Activated naive CD4-positive, alpha-beta T cell treated with anti-CD3 and anti-CD28 coated beads, Interleukin-2, amount 50 U/mL, for 72 hours (primary cell): ENCODE measurements at places on chromosomes 2 and 18.
A peak's percentile ranks its signal among the peaks of the same experiment; 100 is the strongest.

DNA sequence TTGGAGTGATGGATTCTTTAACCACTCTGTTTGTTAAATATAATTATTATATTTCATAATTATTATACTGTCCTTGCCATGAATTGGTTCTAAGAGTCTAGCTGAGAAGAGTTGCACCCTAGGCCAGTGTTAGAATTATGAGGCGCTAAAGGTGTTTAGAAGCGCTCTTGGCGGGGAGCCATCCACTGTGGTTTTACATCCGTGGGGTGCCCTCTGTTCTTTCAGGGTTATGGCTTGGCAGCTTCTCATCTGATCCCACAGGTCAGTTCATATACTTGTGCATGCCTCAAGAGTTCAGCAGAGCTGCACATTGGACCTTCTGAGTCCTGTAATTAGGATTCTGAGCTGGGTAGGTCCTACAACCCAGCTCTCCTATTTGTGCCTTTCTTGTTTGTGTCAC is 9.1 kb downstream of the ASAP2 start:
- no peak for DNase-seq

DNA sequence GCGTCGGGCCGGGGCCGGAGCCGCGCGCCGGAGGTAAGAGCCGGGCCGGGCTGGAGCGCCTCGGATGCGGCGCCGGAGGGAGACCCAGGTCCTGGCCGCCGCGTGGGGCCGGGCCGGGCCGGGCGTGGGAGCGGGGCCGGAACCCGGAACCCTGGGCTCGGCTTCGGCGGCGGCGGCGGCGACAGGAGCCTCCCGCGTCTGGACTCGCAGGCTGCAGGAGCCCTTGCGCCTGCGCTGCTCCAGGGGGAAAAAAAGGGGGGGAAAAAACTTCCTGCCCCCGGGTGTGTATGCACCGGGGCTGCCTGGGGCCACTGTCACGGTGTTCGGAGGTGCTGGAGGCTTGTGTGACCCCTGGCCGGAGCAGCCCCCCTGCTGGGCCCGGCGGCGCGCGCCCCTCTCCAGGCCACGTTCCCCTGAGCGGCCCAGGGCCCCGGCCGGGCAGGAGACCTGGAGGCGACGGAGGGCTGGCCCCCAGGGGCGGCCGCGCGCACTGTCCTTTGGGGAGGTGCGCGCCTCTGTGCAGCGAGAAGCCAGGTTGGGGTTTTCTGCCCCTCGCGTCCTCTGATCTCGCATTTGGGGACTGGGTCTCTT is 864 bp downstream of the KLHL29 start:
- DNase-seq, result peak; percentile 34

- no peak for DNase-seq
Observed at GRCh38 chr18:75654851-75655751, 227.6 kb upstream of the SMIM21 start.

- no peak for DNase-seq
Observed at GRCh38 chr2:104425850-104426595, 427.9 kb upstream of the POU3F3 start.

GRCh38 chr2:31270822-31271231 is 36.9 kb downstream of the EHD3 start:
- DNase-seq, result no peak

GRCh38 chr2:72916743-72917137 is 579 bp upstream of the EMX1 start:
- peak; percentile 47 for DNase-seq

GRCh38 chr18:32980896-32981295 is 208.1 kb upstream of the KLHL14 start:
- DNase-seq, result no peak

- DNase-seq, result no peak
Observed at GRCh38 chr2:230952226-230952956, 27.3 kb upstream of the GPR55 start.

DNA sequence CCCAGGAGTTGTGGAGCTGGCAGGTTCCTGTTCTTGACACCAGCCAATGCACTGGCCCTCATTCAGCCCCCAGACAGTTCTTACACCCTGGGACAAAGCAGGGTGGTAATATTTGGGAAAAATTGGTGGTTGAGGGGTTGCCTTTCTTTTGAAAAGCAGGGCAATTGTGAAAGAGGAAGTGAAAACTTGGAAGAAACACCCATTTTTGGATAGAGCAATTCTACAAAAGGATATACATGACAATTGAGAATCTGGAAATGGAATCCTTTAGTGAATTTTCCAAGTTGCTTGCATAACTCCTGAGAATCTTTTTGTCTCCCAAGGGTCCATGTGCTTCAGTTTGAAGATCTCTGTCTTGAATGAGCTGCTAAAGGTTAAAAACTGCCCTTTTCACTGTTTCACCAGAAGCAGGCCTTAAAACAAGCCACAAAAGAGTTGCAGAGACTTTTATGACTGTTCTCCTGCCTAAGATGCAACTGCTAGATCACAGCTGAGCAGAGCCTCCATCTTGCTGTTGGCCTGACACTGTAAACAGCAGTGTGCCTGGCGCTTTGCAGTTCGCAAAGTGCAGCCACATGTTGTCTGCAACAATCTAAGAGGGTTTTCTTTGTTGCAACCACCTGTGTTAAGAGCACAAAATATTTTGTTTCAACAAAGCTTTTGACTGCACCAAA is 11.8 kb downstream of the COL4A4 start:
- DNase-seq, result no peak

DNA sequence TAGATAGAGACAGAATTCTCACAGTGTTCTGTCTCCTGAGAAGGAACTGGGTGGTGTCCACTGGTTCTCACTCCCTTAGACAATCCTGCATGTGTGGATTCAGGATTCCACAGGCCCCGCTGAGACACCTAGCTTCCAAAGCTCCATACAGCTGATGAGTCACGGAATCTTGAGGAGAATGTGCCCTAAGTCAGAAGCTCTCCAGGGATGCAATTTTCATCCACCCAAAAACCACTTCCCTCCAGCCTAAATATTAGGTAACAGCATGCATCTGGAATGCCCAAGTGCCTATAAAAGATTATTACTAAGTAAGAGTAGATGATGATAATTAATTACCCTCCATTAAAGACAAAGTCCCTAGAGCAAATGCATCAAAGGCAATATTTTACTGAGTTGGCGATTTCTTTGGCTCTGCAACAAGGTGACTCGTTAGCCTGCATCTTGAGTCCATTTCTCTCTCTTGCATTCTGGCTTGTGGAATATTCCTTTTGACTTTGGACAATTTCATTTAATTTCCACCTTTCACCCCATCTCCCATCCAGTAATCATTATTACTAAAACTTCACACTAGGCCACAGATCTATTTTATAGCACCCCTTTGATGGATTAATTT is 475.1 kb downstream of the TNS1 start:
- DNase-seq, result no peak

- no peak for DNase-seq
Observed at GRCh38 chr2:34121076-34121475, 522.0 kb upstream of the FAM98A start.

DNA sequence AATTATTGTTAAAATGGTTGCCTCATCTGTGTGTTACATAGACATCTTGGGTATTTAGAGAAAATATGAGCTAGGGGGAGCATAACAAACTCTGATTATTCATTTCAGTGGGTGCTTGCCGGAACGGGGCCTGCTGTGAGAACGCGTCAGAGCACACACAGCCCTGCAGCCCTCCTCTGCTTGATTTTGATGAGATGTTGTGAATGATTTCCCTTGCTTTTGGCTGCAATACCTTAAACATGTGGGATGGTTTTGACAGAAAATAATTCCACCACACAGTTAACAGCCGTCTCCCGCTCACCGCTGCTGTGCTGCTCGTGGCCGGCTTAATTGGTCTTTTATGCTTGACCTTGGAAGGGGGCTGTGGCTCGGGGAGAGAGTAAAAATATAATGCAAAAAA is 49.9 kb upstream of the TXNDC2 start:
- no peak for DNase-seq

GRCh38 chr2:198518935-198519334 is 714.5 kb downstream of the PLCL1 start:
- no peak for DNase-seq

DNA sequence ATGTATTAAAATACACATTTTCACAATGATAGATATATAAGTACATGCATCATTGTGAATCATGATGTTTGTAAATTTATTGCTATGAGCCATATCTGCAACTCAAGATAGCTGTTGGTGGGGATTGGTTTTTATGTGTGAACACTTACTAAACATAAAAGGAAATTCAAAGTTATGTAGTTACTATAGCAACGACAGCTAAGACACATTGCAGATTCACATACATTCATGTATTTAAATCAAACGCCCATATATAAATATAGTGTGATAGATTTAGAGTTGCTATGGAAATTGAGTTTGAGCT is 65.6 kb downstream of the MAPRE2 start:
- no peak for DNase-seq
